GM12891 (cell line): ENCODE measurements at places on chromosomes 2 and 18.

- no peak for DNase-seq
Observed at GRCh38 chr18:35605686-35606417, 24.3 kb downstream of the GALNT1 start.

DNA sequence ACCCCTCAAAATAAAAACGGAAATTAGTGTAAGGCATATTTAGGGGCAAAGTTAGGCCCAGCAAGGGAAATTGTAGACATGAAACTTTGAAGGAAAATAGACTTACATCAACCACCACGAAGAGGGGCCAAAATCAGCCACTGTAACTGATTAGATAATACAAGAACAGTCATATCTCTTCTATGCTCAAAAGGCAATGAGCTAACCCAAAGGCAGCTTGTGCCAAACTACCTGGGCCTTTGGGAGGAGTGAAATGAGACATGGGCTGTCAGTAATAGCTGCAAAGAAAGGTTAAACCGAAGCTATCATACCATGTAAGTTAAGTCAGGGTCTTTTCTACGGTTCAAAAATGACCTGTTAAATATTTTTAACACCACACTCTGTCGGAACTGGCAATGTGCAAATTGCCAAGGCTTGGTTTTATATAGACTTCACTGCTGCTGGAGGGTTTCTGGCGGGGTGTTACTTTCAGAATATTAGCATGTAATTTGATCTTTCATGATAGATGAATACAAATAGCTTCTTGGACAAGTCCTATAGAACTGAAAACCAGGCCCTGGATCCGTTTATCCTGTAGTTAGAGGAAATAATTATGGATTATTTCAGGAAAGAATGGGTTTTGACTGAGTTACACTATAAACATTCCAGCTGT is 69.6 kb downstream of the ACVR1 start:
- DNase-seq = no peak

GRCh38 chr18:75966431-75966830 is 528.6 kb downstream of the ZNF516 start:
- DNase-seq = no peak

- DNase-seq = no peak
Observed at GRCh38 chr2:218881744-218882460, 1.2 kb downstream of the WNT10A start.

DNA sequence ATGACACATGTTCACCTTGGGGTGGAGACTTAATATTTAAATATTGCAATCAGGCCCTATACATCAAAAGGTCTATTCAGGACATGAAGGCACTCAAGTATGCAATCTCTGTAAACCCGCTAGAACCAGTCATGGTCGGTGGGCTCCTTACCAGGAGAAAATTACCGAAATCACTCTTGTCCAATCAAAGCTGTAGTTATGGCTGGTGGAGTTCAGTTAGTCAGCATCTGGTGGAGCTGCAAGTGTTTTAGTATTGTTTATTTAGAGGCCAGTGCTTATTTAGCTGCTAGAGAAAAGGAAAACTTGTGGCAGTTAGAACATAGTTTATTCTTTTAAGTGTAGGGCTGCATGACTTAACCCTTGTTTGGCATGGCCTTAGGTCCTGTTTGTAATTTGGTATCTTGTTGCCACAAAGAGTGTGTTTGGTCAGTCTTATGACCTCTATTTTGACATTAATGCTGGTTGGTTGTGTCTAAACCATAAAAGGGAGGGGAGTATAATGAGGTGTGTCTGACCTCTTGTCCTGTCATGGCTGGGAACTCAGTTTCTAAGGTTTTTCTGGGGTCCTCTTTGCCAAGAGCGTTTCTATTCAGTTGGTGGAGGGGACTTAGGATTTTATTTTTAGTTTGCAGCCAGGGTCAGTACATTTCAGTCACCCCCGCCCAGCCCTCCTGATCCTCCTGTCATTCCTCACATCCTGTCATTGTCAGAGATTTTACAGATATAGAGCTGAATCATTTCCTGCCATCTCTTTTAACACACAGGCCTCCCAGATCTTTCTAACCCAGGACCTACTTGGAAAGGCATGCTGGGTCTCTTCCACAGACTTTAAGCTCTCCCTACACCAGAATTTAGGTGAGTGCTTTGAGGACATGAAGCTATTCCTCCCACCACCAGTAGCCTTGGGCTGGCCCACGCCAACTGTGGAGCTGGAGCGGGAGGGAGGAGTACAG is 108.1 kb downstream of the XRCC5 start:
- no peak for DNase-seq

DNA sequence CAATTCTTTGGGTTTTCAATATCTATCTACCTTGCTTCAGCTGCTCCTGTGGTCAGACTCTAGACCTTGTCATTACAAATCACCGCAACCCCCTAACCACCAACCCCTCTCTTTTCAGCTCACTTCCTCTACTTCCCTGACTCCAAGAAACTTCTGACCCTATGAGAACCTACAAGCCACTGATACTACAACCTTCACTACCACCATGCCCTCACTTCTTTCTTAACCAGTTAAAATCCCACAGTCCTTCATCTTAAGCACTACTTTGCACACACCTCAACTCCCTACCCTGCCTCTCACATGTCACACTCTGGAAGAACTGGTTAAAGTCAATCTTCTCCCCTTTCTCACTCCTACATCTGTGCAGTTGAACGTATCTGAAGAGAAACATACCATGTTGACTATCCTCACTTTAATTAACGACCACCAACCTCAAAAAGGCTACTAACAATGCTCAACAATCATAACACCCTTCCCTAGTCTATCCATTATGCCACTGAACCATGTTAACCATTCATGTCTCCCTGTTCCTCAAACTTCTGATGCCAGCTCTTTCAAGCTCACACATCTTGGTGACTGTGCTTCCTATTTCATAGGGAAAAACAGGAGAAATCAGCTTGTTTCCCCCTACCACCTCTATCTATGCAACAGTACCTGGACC is 12.6 kb downstream of the EIF2AK3 start:
- DNase-seq = no peak

GRCh38 chr2:185179743-185180142 is 558.9 kb upstream of the FSIP2 start:
- no peak for DNase-seq

- no peak for DNase-seq
Observed at GRCh38 chr2:233839447-233839820, 14.9 kb downstream of the HJURP start.

DNA sequence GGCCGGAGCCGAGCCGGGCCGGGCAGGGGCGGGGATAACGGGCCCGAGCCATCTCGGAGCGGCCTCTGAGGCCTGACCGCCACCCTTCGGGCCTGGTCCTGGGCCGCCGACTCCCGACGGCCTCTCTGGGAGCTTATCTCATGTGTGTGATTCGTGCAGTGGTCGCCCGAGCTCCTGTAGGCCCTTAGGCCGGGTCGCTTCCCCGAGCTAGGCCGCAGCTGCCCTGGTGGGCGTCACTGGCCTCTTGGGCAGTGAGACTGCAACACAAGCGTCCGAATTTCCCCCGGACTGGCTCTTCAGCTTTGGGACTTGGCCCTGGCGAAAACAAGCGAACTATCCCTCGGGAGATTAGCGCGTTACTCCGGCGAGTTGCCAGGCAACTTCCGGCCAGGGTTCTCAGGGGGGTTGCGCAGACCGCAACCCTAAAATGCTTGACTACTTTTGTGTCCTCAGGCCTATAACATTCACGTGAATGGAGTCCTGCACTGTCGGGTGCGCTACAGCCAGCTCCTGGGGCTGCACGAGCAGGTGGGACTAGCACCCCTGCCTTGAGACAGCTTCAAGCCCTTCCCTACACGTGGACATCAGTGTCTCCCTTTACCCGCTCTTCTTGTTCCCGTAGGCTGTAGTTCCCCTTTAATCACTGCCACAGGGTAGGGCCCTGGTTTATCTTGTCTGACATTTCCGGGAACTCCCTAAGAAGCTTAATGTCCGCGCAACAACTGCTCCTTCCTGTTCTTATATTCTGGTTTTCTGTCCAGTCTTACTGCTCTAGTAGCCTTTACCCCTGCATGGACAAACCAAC is 602 bp downstream of the SNX17 start:
- DNase-seq = peak; percentile 26
